BJ (cell line): ENCODE measurements at places on chromosomes 6 and 20. TPM values are rescaled to one million over a fixed set of nuclear protein-coding genes. Genes with fewer than 3 reads are reported as not detected.

GRCh38 chr6:149852881-149853280 lies 11.3 kb downstream of the LRP11 start:
- no peak for DNase-seq

The TP53TG5 gene
- polyA plus RNA-seq: not detected in 2 replicates

The PSORS1C2 gene
- polyA plus RNA-seq: not detected in 2 replicates

DNA sequence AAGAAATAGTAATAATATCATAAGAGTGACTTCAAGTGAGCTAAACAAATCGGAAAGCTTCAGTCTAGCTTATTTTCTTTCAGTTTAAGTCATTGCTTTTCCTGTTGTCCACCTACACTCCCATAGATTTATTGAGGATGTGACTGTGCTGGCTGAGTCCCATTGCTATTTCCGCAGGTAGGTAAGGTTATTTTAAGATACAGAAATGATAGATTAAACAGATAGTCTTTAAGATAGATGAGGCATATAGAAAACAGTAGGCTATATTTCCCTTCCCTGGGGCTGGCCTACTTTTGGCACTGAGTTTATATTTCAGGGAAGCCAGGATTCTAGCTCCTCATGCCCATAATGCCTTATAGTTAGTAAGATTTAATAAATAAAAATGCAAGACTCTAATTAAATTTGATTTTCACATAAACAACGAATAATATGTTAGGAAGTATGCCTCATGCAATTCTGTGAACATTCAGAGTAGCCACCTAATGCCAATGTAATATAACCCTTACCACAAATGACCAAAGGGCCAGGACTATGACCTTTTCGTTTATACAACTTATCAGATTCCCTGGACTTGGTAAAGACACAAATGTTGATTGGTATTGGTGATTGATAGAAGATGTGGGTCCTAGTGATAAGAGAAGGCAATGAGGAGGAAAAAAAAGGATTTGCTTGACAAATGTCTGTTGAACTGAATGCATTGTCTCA lies 1079.3 kb downstream of the EPHA7 start:
- DNase-seq: no peak

- DNase-seq: no peak
Observed at GRCh38 chr20:7308163-7308562, 540.7 kb downstream of the BMP2 start.

The RBM24 gene
- 14.7 and 19.9 TPM in 2 replicates for polyA plus RNA-seq

DNA sequence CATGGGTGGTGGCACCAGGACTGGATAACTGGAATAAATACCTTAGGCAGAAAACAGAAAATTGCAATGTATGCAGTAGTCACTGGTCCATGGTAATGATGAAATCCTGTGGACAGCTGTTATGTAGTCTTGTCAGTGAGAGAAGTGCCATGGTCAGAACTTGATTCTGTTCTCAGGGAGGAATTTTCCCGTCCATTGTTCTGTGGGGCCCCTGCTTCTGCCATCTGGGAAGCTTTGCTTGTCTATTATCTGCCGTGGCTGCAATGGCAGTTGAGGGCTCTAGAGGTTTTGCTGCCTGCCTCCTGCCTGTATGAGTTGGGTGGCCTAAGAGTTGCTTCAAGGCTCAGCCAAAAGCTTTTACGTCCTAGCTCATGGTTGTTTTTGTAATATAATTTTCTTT lies 126.8 kb upstream of the SLC35B3 start:
- no peak for DNase-seq

DNA sequence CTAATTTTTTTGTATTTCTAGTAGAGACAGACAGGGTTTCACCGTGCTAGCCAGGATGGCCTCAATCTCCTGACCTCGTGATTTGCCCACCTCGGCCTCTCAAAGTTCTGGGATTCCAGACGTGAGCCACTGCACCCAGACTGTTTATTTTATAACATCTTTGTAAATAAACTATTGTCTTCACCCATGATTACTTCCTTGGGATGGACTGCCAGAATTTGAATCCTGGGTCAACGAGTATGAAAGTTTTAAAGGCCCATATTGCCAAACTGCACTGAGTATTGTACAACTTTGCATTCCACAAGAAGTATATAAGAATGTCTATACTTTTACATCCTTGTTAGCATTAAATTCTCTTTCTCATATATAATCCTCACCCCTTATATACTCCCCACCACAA lies 38.6 kb downstream of the ZHX3 start:
- no peak for DNase-seq

DNA sequence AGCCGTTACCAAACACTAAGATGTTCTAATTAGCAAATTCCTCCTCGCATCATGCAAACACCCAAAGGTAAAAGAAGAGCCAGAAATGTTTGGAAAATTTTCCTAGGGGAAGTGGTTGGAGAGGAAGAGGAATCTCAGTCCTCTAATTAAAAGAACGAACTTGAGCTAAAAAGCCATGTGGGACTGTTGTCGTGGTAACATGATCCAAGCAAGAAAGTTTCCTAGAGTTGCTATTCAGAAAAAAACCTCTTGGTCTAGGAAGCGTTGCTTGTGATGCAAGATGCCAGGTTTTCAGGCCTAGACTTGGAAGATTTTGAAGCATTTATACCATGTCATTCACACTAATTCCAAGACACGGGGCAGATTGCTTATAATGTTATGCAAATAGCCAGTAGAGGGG lies 106.8 kb upstream of the DOK5 start:
- DNase-seq: no peak

GRCh38 chr6:3350252-3350796 lies 91.6 kb downstream of the PSMG4 start:
- no peak for DNase-seq

The BTN1A1 gene
- not detected in 2 replicates for polyA plus RNA-seq
